ENCODE measurements at places on chromosomes 5 and 9. TPM values are rescaled to one million over a fixed set of nuclear protein-coding genes. Genes with fewer than 3 reads are reported as not detected.
A peak's percentile ranks its signal among the peaks of the same experiment; 100 is the strongest.

- no peak for DNase-seq
Observed at GRCh38 chr5:2883771-2884170, 132.3 kb upstream of the IRX2 start.

Gene HDAC3
- total RNA-seq: 52.5 TPM

- DNase-seq: peak; percentile 71
Observed at GRCh38 chr9:99807276-99807852, 14.3 kb upstream of the NR4A3 start.

DNA sequence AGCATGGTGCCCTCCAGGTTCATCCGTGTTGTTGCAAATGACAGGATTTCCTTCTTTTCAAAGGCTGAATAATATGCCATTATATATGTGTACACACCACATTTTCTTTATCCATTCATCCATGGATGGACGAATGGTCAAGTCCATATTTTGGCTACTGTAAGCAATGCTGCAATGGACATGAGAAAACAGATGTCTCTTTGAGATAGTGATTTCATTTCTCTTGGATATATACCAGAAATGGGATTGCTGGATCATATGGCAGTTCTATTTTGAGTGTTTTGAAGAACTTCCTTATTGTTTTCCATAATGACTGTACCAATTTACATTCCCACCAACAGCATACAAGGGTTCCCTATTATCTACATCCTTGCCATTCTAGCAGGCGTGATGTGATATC lies 67.9 kb downstream of the TEK start:
- no peak for DNase-seq

Gene LHX2
- not detected for total RNA-seq

- no peak for DNase-seq
Observed at GRCh38 chr9:134384811-134385479, 58.7 kb downstream of the RXRA start.

Gene BAAT
- total RNA-seq: 0.16 TPM

GRCh38 chr9:129383019-129383560 lies 205.0 kb upstream of the IER5L start:
- peak; percentile 87 for DNase-seq

Gene CTSV
- total RNA-seq: 0.48 TPM

DNA sequence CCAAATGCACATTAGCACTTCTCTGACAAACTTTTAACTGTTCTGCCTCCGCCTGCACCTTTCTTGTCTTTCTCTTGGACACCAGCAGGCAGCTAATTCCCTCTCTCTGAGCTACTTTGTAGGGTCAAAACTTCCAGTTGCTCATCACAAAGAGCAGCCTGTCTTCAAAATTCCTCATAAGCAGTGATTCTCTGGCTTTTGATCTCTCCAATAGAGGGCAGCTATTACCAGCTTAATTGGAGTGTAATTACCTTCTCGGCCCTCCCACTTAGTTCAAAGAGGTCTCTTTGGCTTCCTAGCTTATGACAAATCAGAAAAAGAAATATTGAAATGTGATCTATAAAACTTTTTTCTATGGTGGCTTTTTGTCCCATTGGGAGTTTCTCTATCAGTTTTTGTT lies 43.6 kb upstream of the RAD23B start:
- DNase-seq: no peak
